ENCODE measurements at places on chromosomes 13 and 19.

GRCh38 chr19:24101459-24102115 is 14.6 kb downstream of the ZNF254 start:
- DNase-seq = no peak

DNA sequence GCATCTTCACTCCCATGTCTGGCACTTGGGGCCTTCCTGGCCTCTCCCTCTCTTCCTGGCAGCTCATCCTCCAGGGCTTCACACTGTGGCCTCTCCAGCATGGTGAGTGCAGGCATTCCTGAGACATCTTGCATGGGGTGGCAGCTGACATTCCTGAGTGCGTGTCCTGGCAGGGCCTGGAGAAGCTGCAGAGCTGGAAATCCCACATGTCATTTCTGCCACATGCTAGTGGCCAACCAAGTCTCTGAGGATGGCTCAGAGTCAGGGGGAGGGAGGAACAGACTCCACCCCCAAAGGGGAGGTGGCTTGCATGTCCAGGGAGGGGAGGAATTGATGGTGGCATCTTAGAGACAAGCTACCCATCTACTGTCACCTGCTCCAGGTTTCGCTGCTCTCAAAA is 41.6 kb upstream of the AMER2 start:
- DNase-seq = no peak

DNA sequence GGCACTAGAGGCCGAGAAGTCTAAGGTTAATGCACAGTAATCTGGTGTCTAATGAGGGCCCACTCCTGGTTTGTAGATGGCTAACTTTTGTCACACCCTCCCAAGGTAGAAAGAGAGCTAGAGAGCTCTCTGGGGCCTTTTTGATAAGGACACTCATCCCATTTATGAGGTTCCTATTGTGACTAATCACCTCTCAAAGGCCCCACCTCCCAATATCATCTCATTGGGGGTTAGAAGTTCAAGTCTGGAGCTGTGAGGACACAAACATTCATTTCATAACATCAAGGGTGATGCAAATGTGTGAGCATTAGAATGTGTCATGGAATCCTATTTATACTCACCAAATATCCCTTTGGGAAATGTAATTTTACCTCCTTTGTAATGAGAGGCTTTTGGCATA is 79.2 kb upstream of the SLC10A2 start:
- DNase-seq = no peak

- DNase-seq = no peak
These were observed 109.3 kb downstream of the COL4A2 start for GRCh38 chr13:110416131-110417025.

- DNase-seq = no peak
These were observed 258.6 kb upstream of the DACH1 start for GRCh38 chr13:72125561-72125960.

GRCh38 chr19:7815325-7815724 is 14.7 kb upstream of the EVI5L start:
- no peak for DNase-seq

DNA sequence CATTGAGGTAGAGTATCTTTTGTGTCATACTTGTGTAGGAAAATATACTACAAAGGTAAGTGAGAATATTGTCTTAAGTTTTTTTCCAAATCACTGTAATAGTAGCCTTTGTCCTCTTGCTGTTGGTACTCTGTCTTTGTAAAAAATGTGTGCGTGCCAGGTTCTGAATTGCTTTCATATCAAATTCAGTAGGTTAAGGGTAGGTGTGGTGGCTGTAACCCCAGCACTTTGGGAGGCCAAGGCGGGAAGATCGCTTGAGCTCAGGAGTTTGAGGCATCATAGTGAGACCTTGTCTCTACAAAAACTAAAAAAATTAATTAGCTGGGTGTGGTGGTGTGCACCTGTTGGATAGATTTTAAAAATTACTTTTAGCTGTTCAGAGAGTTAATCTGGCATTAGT is 46.6 kb downstream of the GARRE1 start:
- DNase-seq = no peak

GRCh38 chr13:73520566-73521289 is 461.9 kb downstream of the KLF5 start:
- DNase-seq = peak; percentile 70

GRCh38 chr13:21550918-21551317 is 53.1 kb downstream of the MICU2 start:
- no peak for DNase-seq

DNA sequence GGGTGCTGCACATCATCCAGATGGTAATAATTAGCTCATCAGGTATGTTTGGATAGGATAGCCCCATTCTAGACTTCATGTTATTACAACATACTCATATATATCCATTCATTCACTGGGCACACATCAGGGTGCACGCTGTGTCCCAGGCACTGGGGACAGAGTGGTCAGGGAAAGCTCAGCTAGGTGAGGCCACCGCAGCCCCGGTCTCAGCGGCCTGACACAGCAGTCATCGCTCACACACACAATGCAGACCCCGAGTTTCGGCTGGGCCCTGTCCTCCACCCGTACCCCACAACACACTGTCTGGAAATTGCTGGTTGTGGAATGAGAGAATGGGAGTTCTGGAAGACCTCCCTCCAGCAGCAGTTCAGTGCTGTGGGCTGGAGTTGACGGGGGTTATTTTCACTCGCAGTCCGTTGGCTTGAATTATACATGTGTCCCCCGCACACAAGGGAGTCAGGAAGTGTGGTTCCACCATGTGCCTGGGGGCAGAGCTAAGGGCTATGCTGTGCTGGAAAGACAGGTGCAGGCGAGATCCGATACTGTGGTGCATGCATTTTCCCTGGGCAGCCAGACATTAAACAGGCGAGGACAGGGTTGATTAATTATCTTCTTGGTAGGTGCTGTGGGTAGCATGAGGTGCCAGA is 257.6 kb downstream of the TEX29 start:
- peak; percentile 44 for DNase-seq

- DNase-seq = no peak
These were observed 90.1 kb downstream of the ANKRD10 start for GRCh38 chr13:110824702-110825300.

- no peak for DNase-seq
These were observed 244.2 kb upstream of the SOX21 start for GRCh38 chr13:94956417-94957110.

GRCh38 chr13:103731959-103732358 is 665.7 kb upstream of the SLC10A2 start:
- no peak for DNase-seq

GRCh38 chr13:44578067-44578400 is 1.9 kb upstream of the TSC22D1 start:
- no peak for DNase-seq

DNA sequence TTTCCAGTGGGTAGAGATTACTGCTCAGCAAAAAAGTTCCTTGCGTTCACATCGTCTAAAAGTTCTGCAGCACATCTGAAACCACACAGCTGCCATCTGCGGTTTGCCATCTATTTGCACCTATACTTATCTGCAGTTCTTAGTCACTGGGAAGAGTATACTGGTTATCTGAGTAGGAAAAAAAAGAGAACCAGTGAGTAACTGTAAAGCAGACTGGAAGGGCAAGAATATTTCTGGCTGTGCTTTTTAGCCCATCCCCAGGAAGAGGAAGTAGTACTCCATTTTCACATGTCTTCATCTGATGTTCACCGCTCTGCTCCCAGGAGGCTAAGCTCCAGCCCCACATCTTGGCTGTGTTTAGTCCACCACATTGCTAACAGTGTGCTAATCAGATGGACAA is 35.6 kb downstream of the EFNB2 start:
- no peak for DNase-seq

GRCh38 chr13:34207334-34207733 is 389.4 kb downstream of the RFC3 start:
- DNase-seq = no peak

- no peak for DNase-seq
These were observed 41.5 kb downstream of the PTPRS start for GRCh38 chr19:5299137-5299536.

DNA sequence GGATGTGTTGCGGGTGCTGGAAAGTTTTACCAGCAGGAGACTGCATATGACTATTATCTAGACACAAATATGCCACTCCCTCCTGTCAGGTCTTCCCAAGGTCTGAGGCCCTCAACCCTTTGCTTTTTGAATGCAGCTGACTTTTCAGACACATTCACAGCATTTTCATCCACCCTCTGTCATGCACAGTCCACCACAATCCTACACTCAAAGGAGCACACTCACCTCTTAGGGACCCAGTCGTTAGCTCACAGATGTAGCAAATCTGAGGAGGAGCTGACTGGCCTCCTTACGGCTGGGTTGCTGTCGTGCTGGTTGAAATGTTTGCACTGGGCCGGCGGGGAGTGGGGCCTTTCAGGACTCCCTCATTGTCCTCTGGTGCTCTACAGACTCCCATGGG is 479.4 kb downstream of the IRS2 start:
- no peak for DNase-seq

- DNase-seq = no peak
These were observed 39.6 kb upstream of the CLDN10 start for GRCh38 chr13:95512957-95513356.

- DNase-seq = no peak
These were observed 21.9 kb downstream of the FBXO17 start for GRCh38 chr19:38953677-38954076.

- DNase-seq = no peak
These were observed 17.0 kb downstream of the DOCK9 start for GRCh38 chr13:98960606-98961502.

- no peak for DNase-seq
These were observed 60.0 kb upstream of the LRCH1 start for GRCh38 chr13:46492946-46493345.

DNA sequence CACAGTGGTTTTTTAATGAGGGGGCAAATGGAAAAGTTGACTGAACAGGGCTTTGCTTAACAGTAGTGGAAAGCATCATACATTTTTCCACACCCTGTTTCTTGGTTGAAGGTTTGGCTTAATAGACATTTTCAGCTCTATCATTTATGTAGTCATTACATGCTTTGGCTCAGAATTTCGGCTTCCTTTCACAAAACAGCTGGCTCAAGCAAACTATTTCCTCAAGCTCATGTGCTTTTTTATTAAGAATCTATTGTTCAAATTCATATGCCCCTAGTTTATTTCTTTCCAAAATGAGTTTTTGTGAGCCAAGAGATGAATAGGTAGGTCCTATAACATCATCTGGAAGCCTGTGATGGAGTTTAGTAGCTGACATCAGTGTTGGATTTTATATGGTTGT is 113.8 kb downstream of the SLITRK6 start:
- no peak for DNase-seq

DNA sequence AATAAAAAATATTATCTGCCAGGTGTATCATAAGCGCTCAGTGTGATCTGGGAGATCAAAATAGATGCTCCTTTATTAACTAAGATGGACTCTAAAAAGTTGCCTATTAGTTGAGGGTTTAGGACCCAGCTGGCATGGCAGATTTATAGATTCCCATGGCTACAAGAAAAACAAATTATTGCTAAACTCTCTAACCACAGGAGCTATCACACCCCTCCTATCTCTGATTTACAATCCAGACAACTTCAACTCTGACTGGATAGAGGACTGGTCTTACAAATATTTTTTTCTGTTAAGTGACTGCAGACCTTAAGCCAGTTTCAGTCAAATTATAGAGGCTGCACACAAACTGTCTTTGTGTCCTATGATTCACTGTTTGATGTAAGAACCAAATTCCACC is 45.4 kb upstream of the MYCBP2 start:
- DNase-seq = no peak

- DNase-seq = no peak
These were observed 281.4 kb downstream of the ABCC4 start for GRCh38 chr13:95019886-95020285.

GRCh38 chr19:33231511-33231910 is 5.9 kb upstream of the SLC7A10 start:
- no peak for DNase-seq

DNA sequence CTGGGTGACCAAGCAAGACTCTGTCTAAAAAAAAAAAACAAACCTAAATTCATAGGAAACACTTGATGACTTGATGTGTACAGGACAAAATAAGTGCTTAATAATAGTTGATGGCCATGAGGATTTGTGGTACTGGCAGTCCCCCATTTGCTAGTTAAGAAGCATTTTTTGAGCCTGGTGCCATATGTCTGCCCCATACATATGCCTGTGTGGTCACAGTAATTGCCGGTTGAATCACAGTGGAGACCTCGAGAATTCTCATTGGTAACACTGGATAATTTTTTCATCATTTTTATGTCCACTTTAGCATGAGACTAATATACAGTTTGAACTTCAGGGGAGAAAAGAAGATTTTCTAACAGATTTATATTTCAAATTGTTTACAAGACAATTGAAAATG is 79.2 kb downstream of the LRCH1 start:
- DNase-seq = no peak

DNA sequence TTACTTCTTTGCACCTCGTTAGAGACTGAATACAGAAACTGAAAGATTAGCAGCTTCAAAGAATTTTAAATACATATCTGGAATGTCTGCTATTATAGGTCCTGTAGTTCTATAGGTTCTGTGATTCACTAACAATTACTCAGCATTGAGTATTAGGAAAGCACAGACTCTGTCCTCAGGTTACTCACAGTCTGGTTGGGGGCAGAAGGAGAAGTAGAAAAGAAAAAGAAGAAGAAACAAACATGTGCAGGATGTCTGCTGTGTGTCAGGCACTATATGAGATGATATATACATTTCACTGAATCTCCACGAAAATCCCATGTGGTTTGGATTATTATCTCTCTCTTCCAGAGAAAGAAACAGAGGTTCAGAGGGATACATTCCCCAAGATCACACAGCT is 40.1 kb downstream of the SERTM1 start:
- no peak for DNase-seq

DNA sequence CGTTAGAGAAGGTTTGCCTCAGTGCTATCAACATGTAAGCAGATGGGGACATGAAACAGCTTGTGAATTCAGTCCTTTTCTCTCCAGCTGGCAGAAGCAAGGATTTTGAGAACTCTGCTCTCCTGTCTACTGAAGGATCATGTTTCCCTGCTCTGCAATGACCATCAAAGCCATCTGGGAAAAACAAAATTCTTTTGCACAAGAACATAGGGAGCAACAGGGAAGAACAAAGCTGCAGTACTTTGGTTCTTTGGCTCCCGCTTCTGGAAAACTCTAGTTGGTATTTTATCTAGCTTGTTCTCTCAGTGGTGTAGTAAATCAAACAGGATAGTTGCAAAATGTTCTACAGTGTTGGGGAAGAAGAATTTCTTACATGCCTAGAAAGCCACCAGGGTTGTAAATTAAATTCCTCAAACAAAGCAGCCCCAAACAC is 270.4 kb downstream of the ENOX1 start:
- no peak for DNase-seq

DNA sequence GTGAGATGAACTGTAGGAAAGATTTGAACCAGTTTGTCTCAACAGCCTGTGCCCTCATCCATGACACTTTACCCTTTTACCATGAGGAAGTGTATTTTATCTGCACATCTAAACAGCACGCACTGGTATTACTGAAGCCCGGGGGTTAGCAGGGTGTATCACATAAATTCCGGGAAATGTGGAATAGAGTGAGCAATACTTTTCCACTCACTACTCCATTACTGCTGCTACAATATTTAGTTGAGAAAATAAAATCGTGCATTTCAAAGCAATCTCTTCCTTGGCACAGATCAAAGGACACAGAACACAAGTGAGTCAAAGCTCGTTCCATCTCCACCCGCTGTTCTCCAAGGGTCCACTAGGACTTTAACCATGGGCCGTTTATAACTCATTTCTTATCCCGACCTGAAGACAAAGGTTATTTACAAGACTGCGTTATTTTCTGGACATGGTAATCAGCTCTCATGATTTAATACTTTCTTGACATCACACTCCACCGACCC is 35.2 kb downstream of the STK24 start:
- DNase-seq = no peak

Measured in NCI-H1417 (cell line).